ENCODE measurements at places on chromosomes 6 and 20.

- no peak for DNase-seq
Observed at GRCh38 chr6:124769811-124770544, 192.3 kb upstream of the RNF217 start.

- DNase-seq: no peak
Observed at GRCh38 chr6:155708100-155708499, 252.5 kb upstream of the NOX3 start.

- no peak for DNase-seq
Observed at GRCh38 chr6:75431379-75431778, 62.2 kb downstream of the FILIP1 start.

DNA sequence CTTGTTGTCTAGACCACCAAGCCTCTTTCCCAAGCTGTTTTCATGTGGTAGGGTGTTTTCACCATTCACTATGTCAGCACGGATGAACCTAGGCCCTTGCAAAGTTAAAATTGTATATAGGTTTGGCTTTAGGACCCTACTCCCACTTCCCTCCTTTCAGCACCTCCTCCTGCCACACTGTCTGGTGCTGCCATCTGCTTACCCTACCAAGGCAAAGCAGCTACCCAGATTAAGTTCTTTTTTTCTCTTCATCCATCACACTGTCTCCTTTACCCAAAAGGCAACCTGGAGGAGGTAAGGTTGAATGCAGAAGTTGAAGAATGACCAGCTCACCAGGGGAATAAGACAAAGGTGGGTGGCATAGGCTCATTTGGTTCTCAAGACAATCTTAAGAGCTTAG is 184.0 kb downstream of the CDC5L start:
- no peak for DNase-seq

GRCh38 chr6:150201772-150202329 is 59.0 kb downstream of the PPP1R14C start:
- no peak for DNase-seq

DNA sequence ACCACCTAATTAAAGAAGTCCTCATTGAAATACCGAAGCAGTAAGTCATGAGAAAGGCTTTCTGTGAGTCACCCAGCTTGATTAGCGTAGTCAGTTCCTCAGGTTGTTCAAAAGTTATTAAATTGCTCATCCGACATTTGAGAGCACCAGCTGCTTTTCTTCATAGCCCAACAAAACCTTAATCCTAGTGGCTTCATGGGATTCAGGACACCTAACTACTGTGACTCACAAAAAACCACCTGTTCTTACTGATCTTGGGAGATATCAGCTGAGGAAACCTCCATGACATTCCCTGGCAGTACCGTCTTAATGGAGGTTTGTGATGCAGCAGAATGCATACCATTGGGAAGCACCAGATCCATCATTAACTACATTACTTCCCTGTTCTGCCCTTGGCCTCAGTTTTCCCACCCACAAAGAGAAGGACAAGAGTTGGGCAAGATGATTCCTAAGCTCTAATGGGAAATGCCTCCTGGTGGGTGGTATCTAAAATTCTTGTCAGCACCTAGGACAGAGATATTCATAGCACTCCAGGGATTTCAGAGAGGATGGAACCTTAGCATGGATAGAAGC is 103.8 kb downstream of the KHDC1L start:
- DNase-seq: no peak

DNA sequence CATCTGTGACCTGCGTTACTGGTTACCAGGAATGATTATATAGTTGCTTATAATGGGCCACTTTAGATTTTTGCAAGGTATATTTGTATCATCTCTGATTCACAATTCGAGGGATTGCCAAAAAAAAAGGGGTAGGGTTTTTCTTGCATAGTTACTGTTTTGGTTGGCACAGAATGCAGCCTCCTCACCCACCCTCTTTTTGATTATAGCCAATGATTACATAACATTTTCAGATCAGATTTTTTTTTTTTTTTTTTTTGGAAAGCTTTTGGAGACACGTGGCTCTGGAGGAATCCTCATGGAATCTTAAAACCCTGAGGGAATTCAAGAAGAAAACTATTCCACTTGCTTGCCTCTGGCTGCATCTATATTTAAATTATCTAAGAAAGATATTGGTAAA is 53.7 kb downstream of the UST start:
- no peak for DNase-seq

DNA sequence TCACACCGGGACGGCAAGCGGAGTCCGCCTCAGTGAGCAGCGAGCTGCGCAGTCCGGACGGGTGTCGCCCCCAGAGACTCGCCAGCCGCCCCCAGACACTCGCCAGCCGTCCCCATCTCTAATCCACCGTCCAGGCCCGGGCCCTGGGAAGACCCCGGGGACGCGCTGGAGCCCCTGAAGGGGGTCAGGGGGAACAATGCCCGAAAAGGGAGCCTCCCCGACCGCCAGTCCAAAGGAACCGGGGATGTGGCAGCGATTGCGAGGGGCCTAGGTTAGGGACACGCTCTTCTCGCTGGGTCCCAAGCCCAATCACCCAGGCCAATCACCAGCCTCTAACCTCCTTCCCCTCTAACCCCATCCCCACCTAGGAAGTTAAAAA is 33.1 kb downstream of the TFAP2A start:
- no peak for DNase-seq

DNA sequence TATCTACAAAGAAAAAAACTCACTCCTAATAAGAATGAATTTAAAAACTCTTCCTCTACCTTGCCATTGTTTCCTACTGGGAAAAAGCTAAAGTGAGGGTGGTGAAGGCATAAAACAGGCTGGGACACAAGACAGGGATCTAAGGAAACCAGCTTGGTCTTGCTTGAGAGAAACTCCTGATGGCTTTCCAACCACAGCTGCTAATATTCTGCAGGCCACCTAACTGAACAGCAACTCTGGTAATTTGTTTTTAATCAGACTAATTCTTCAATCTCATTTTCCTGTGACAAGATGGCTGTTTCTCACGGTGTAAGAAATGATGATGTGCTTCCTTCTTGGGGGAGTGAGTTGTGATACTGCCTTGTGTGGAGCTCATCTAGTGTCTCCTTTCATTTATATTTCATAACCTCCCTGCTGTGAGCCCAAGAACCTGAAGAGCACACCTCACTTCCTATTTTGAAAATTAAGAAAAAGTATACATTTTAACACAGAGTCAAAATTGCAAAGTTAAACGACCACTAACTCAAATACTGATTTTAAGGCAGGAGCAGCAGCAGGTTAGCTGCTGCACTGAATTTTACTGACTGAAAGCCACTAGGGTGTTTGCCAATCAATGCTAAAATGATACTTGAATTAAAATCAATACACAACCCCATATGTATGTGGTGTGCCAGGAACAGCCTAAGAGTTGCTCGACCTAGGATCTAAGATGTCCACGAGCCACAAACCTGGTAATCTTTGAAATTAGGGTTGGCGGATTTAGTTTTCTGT is 58.0 kb downstream of the BACH2 start:
- DNase-seq: no peak

DNA sequence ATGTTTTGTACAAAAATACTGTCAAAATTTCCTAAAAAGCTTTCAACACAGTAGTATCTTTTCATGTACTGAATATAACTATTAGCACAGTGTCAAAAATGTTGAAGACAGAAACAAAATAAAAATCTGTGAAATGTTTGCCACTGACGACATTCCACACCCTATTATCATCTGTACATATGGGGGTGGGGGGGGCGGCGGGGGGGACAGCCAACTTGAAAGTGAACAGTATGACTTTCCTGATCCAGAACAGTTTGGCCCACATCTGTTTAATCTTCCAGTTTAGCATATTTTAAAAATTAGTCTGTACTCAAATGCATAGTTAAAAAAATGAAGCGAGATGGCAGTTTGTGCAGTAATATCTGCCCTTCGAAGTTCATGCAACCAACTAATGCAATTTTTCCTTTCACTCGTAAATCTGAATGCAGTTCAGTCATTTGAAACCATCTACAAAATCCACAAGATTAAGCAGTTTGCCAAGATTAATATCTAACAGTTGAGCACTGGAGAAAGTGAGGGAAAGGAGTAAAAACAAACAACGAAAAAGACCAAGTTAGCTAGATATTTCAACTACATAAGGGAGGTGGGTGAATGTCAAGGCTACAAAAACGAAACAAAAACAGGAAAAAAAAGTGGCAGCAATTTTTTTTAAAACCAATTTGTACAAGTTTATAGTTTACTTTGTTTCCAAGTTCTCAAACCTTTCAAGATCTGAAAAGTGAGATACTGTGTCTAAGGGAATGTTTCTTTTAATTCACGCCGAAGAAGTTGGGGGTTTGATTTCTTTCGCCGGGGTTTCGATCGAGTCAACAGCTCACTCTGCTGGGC is 1.9 kb downstream of the CITED2 start:
- no peak for DNase-seq

- no peak for DNase-seq
Observed at GRCh38 chr6:32092760-32093497, 16.2 kb downstream of the TNXB start.

- no peak for DNase-seq
Observed at GRCh38 chr20:57503035-57503658, 21.8 kb downstream of the CTCFL start.

- DNase-seq: no peak
Observed at GRCh38 chr6:128150376-128150775, 249.5 kb upstream of the THEMIS start.

DNA sequence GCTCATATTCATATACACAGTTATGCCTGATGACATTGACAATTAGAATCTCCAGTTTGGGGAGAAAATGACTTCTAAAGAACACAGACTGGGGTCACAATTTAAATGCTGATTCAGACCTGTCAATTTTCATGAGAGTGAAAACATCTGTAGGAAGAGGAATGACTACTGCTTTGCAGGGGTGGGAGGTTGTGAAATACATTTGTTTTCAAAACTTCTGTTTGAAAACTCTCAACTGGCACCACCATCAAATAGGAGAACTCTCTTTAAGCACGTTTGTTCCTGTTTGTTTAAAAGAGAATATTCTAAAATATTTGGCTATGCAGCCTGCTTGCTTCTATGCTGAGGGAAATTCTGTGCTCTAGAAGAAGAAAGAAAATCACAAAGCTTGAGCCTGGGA is 50.8 kb upstream of the ADGRF5 start:
- no peak for DNase-seq

DNA sequence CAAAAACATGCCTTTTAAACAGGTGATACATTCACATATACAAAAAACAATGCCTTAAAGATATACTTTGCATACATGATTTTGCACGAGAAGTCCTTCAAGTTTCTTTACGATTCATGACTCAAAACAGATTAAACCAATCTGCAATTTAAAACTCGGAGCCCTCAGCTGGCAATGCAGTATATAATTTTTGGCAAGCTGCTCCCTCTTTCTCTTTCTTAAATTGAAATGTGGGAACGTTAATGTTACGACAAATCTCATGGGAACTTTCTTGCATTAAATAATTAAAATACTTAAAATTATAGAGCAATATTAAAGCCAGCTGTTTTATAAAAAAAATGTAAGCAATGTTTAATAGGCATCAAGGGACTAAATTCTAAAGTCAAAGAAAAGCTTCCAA is 334.6 kb downstream of the ESR1 start:
- DNase-seq: no peak

GRCh38 chr6:110421749-110422443 is 6.5 kb upstream of the DDO start:
- no peak for DNase-seq

- DNase-seq: no peak
Observed at GRCh38 chr6:134602123-134602522, 284.2 kb upstream of the SGK1 start.

- no peak for DNase-seq
Observed at GRCh38 chr6:8551993-8552392, 116.6 kb upstream of the SLC35B3 start.

DNA sequence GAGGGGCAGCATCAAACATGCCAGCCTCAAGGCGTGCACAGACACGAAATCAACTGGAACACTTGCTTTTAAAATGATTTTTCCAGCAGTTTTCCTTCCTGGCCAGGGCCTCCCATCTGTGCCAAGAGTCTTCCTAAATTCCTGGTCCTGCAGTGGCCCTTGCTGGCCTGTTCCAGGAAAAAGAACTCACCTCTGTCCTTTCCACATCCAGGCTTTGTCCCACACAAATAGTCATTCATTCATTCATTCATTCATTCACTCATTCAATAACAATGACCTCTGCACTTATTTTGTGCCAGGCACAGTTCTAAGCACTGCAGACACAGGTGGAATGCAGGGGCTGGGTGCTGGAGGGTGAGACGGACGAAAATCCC is 89.0 kb upstream of the CCDC167 start:
- no peak for DNase-seq

DNA sequence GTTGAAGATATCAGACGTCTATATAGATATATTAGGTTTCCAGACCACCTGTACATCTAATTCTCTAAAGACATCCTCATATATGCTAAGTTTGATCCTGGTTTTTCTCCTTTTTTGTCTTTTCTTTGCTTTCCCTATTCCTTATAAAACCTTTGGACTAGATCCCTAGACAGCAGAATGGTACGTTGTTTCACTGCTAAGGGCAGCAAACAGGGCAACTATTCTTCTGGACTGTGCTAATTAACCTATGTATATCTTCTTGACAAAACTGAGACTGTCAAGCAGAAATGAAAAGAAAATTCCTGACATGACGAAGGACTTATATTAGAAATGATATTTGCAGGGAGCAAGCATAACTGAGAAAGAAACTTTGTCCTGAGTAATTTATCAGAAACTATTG is 19.1 kb downstream of the ME1 start:
- DNase-seq: no peak

DNA sequence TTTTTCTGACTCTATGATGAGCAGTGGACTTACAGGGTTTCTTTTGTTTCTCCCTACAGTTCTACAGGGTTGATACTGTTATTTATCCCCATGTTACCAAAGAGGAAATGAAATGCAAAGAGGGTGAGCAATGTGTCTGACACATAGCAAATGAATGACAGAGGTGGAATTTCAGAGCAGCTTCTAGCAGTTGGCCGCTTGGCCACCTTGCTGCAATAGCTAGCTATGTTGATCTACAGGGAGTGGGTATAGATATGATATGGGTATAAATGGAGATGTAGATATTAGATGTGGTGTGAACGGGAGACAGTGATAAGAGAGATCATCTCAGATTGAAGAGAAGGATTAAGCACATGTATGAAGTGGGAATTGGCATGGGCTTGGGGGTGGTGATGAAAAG is 10.9 kb upstream of the SLC22A3 start:
- DNase-seq: no peak

DNA sequence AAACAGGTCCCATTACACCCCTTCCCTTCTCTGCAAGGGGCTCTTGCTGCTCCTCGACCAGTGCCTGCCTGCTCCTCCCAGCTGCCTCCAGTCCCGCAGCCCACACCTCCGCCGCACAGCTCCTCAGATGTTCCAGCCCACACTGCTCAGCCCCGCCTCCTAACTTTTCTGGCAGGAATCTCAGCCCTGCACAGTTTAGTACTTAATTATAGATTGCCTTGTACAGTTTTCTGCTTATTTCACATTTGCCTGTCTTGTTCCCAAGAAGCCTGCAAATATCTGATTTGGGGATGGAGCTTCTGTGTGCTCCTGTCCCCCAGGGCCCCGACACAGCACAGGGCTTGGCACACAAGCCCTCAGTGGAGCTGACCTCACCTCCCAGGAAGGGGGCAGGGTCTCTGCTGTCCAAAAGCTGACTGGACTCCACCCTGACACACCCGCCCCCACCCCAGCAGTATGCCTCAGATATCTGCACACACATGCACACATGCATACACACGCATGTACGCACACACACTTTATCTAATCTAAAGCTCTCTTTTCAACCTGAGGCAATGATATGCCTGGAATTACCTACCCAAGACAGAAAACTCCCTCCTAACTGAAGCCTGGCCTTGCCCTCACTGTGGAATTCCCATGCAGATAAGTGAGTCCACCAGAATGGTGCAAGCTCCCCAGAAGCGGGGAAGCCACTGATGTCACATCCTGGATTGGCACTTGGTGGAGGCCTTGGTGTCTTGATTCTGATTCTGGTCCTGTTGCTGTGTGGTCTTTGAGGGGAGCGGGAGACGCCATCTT is 1.2 kb upstream of the PNPLA1 start:
- DNase-seq: no peak

GRCh38 chr6:24255676-24256075 is 102.2 kb downstream of the DCDC2 start:
- no peak for DNase-seq

Measured in activated CD4-positive, alpha-beta T cell treated with anti-CD3 and anti-CD28 coated beads for 36 hours (primary cell).